ENCODE measurements at places on chromosomes 2 and 18.
A peak's percentile ranks its signal among the peaks of the same experiment; 100 is the strongest.

DNA sequence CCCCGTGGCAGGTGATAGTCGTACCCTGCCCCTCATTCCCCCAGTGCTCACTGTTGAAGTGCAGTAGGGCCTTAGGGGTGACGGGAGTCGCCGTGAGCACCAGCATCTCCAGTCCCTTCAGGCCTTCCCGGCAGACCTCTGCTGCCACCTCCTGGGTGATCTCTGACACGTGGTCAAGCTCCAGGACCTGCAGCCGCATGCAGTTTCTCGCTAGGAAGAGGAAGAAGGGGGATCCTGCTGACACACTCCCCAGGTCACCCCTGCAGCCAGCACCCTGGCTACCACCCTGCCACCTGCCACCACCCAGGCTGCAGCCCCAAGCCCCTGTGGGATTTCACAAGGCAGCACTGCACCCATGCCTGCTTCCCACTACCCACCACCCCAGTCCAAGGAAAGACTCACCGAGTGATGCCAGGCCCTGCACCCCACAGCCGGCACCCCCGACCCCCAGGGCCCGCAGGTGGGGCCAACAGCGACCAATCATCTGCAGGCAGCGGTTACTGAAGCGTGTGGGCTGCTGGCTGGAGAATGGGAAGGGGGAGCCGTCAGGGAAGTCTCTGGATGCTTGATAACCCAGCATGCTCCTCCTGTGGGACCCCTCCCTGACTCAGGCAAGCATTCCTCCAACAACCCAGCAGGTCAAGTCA lies 23.8 kb downstream of the FBXO41 start:
- DNase-seq, result peak; percentile 35

DNA sequence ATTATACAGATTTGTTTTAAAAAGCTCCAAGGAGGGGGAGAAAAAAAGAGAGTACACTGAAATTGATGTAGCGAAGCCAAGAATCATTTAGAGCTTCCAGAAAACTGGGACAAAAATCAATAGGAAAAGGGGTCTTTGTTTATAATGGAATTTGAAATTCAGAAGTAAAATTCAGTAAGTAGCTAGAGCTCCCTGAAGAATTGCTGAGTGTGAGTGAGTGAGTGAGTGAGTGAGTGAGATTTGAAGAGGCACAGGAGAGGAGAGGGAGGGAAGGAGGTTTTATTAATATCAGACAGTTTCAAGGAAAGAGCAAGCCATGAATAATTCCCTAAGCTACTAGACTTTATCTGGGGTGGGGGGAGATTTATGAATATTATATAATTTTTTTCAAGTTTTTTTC lies 60.7 kb upstream of the ARHGAP28 start:
- no peak for DNase-seq

DNA sequence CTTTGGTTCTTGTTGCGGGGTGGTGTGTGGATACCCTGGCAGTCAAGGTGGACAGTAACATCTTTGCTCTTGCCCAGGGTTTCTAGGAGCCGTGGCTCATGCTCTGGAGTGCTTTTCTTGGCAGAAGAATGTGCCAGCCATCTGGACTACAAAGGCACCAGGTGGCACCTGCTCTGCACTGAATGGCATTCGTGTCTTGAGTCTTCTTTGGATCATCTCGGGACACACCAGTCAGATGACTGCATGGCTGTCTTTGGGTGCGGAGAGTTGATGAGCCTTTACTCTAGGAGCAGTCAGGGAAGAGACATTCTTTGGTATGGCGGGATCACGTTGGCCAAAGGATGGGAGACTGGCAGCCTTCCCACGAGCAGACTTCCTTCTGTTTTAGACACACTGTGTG lies 104.1 kb upstream of the SEC11C start:
- no peak for DNase-seq

- DNase-seq, result no peak
Measured at GRCh38 chr2:1802046-1802445, 57.7 kb upstream of the PXDN start.

DNA sequence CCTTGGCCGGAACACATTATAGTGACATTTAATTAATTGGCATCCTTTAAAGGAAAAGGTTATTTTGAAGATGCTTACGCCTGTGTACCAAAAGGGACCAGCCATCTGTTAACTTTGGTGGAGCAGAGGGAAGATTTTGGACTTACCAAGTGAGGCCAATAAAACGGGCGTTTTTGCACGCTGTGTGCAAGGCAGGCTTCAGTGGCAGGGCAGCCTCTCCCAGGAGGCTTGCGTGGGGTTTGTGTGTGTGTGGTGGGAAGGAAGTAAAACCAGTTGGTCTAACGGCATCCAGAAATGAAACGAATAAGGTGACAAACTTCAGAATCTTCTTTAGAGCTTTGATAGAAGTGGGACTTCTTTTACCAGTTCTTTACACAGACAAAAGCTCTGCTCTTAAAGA lies 191.7 kb downstream of the PRKCE start:
- peak; percentile 73 for DNase-seq

DNA sequence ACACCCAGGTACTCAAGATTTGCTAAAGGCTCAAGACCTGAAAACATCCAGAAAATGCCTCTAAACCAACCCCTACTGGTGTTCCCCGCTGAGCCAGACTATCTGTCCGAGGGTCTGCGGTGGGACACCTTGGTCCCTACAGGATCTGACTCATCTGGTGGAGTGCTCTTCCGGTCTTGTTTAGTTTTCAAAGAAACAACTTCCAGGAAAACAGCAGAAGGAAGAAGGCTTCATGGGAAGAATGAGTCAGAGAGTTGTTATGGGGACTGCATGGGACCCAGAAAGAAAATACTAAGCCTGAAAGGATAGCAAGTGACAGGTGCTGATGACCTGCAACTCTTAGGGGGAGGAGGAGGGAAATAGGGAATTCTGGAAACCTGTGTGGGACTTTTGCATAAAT lies 41.3 kb downstream of the ZFP36L2 start:
- no peak for DNase-seq

DNA sequence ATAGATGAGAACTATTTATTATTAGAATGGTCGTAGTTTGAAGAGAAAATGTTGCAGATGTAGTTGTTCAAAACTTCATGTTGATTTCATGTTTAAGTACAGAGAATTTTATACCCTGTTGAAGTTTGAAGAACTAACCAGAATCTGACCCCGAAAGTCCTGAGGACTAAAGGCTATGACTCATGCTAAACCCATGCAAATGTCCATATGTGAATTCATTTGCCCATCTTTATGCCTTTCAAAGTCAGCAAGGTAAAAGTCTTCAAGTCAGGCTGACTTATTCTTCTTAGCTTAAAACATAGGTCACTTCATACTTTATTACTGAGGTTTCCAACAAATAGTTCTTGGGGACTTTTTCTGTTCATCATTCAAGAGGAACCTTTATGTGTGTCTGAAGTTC lies 185.5 kb downstream of the CCDC85A start:
- DNase-seq, result no peak

- DNase-seq, result no peak
Measured at GRCh38 chr2:197210430-197210829, 100.2 kb downstream of the ANKRD44 start.

- DNase-seq, result peak; percentile 67
Measured at GRCh38 chr2:230347659-230348305, 20.8 kb downstream of the SP140L start.

- DNase-seq, result peak; percentile 51
Measured at GRCh38 chr2:57516698-57517340, 529.8 kb upstream of the VRK2 start.

DNA sequence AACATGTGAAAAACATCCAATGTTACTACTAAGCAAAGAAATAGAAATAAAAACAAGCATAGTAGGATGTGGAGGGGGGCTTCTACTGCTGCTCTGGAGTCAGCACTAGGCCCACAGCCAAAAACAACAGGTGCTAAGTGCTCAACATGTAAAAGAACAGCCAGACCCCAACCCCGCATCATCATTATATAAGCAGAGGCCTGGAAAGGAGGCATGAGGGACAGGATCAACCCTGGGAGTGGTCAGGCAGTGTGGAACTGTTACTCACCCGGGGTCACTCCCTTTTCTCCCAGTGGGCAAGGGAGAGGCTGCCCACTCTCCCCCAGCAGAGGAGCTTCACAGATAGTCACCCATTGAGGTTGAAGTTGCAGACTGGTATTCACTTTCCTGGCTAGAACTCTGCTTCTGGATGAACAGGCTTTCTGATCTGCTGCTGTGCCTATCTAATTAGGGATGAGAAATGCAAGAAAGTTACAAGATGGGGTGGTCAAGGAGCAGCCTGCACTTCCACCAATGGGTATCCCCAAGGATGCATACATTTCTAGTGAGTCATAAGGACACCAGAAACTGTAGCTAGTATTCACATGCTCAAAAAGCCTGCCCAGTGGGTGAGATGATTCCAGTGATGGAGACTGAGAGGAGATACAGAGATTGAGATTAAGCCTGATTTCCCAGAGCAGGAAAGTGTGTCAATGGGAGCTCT lies 480.1 kb upstream of the TCF4 start:
- DNase-seq, result no peak

- DNase-seq, result no peak
Measured at GRCh38 chr18:75624869-75625268, 197.4 kb upstream of the SMIM21 start.

DNA sequence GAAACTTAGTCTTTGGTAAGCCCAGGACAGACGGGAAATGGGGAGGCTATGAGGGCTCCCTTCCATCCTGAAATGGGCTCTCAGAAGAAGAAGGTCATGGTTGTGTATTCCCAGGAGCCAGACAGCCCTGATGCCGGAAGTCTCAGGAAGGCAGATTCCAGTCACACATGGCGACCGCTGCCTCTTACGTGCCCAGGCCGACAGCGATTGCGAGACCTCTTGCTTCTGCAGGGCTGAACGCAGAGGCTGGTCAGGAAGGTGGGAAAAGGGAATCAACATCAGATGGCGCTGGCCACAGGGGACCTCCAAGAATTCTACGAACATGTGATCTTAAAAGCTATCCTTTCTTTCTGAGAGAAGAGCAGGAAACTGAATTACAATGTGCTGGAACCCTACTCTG lies 22.8 kb upstream of the SH3BP4 start:
- no peak for DNase-seq

- DNase-seq, result no peak
Measured at GRCh38 chr2:60555783-60556139, 2.3 kb upstream of the BCL11A start.

DNA sequence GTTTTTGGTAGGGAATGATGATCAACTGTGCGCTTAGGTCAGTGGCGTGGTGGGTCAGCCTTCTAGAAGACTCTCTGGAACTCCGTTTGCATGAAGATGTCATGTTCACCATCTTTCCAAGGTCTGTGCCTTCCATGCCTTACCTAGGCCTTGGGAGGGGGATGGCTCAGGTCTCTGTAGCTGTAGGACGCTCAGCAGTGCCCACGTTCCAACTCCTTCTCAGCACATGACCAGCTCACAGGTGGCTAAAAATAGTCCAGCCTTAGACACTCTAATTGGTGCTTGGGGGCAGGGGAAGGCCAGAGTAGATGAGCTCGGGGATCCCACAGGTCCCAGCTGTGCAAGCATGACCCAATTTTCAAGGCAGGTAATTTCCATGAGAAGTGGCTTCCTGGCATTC lies 42.3 kb upstream of the TEX51 start:
- DNase-seq, result no peak

DNA sequence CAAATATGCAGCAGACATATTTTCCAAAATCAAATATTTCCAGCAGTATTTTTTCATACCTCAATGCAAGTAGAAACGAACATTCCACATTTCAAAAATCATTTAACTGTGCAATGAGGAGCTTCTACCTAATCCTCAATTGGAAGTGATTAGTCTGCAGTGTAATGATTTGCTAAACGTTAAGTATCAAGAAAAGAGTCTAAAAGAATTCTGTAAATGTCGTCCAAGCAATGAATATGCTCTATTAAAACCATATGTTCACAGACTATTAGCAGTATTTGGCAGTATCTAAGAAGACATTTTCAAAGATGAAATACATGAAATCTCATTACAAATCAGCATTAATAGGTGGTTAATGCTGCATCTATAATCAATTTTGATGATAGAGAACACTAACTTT lies 15.9 kb downstream of the DYM start:
- DNase-seq, result no peak

DNA sequence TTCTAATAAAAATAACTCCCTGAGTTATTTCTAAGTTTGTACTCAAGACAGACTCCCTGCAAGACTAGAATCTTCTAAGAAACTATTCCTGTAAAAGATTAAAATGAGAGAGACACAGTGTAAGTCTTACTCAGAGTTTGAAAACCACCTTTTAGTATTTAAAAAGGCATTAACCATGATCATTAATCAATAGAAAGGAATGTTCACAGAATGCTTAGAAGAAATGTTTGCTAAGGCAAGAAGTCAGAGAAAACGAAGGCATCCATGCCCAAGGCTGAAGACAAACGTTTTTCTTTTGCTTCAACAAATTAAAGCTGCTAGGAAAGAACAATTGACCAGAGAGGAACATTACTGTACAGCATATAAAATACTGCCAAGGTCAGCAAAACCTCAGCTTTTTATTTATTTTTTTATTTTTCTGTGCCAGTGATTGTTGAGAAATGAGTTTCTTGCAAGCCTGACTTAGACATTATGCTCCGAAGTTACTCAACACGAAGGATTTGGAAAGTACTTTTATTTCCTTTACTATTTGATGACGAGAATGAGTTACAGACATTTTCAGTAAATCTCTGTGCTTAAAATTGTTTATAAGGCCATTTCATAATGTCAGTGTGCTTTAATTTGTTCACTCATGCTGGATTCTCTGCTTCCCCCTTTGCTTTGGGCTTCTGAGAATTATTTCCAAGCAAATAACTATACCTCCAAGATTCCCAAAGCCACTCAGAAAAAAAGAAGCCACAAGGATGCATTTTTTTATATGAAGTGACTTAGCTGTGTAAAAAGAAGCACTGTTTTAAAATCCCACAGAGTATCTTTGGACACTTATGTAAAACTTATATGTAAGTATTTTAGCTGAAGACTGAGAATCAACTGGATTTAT lies 20.5 kb downstream of the RND3 start:
- no peak for DNase-seq

DNA sequence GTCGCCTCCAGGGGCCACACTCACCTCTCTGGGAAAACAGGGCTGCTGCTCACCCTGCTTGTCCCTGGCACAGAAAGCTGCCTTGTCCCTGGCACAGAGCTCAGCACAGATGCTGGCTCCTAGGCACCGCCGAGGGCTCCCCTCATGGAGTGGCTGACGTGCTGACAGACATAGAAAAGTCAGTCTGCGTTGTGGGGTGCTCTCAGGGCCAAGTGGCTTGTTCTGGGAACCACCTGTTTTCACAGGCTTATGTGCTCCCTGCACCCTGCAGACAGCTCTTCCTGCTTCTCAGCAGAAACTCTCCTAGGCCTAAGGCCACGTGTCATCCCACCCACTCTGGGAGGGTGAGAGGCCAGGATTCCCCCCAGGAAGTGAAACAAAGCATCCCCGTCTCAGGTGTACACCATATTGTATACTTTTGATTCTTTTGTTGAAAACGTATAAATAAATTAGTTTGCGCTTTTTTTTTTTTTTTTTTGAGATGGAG lies 84.7 kb upstream of the TMEM200C start:
- DNase-seq, result peak; percentile 85

DNA sequence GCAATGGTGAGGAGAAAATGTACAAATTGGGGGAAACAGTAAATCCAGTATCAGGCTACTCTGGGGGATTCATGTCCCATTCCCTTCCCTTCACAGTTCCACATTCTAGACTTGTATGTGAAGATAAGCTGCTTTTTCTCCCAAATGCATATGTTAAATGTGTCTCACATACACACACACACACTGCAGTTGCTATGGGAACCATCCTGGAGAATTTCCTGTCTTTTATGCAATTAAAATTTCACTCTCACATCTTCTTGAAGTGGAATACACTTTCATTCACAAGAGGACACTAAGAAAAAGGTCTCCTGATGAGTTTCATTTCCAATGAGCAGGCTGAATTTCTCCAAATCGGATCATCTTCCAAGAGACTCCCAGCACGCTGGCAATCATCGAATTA lies 366.0 kb downstream of the LRATD1 start:
- DNase-seq, result no peak

Measured in GM12865 (cell line).